ENCODE measurements at places on chromosomes 11 and 22. TPM values are rescaled to one million over a fixed set of nuclear protein-coding genes. Genes with fewer than 3 reads are reported as not detected.

- no peak for DNase-seq
Observed at GRCh38 chr11:70016666-70017367, 61.3 kb upstream of the ANO1 start.

GRCh38 chr11:110069158-110069737 is 23.9 kb upstream of the ZC3H12C start:
- DNase-seq = peak; percentile 48

DNA sequence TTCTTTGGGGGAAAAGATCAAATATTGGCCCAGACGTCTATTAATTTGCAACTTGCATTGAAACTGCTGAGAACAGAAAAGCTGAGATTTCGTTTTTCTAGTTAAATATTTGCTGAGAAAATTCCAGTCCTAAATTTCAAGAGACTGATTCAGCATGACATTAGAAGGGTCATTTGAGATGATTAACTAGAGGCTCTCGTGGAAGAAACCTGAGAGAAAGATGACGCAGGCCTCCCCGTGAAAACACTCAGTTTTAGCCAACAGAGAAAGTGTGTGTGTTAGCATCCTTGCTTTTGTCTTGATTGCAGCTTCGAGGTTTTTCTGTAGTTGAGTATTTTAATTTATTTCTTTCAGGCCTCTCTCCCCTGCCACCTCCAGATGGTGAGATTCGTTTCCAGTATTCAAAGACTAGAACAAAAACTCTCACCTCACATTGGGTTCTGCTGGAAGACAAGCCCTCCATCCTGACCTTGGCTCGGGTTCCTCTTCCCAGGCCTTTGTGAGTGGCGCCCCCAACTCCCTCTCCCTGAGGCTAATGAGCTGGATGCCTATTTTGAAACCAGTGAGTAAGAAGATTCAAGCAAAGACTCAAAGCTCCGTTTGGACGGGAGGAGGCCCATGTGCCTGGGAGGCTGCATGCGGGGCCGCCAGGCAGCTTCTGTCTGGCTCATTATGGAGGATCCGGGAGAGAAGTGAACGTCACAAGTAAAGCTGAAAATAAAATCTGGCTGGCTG is 52.4 kb downstream of the CELSR1 start:
- peak; percentile 33 for DNase-seq

Gene ANGPTL5
- total RNA-seq = not detected

Gene ART1
- 0.68 TPM for total RNA-seq

Gene MPZL3
- 12.4 TPM for total RNA-seq

Gene CNTF
- total RNA-seq = 2.0 TPM

Data from lung (tissue), 17 donors.